ENCODE measurements at places on chromosomes 2 and 18.

DNA sequence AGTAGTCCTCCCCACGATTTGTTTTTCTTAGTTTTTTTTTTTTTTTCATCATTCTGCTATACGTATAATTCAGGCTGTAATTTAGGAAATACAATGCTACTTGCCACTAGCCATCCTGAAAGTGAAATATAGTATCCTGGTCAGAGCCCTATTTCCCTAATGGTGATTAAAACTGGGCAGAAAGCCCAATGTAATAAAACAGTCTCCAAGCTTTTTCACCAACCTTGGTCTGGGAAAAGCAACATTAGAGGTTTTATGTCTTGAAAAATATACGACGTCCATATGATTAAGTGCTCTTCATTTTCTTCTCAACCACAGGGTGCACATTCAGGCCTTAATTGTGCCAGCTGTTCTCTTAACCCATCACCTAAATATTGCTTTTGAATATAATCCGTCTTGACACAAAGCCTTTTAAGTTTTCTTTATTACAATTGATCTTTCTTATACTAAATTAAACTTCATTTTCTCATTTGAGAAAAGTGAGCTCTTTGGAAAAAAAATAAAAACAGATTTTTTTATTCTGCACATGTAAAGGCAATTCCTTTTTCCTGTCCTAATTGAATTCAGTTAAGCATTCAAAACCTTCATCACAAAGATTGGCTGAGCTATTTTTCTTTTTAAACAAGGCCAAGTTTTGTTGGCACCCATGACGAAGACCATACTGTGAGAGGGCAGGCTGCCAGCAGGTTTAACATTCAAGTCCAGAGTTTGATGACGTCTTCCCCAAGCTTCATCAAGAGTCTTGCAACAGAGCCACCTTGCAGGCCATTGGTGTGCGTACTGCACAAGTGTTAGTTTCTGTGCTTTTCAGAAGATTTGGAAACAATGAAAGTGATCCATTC is 52.7 kb downstream of the MAP2 start:
- no peak for DNase-seq

DNA sequence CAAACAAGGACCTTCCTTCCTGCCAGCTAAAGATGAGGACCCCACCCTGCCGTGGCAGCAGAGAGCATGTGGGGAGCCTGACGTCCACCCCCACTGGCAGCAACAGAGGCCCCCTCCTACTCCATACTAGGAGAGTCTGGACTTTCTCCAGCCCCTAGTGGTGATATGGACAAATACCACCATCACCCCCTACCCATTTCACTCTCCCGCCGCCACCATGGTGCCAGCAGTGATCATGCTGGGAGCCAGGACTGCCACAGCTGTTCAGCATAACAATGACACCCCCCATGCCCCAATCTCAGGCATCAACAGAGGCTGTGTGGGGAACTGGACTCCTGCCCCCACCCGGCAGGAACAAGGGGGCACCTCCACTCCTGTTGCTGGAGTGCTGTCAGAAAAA is 42.7 kb upstream of the ATP9B start:
- DNase-seq, result no peak

GRCh38 chr18:34458410-34458977 is 233.8 kb upstream of the NOL4 start:
- DNase-seq, result no peak

DNA sequence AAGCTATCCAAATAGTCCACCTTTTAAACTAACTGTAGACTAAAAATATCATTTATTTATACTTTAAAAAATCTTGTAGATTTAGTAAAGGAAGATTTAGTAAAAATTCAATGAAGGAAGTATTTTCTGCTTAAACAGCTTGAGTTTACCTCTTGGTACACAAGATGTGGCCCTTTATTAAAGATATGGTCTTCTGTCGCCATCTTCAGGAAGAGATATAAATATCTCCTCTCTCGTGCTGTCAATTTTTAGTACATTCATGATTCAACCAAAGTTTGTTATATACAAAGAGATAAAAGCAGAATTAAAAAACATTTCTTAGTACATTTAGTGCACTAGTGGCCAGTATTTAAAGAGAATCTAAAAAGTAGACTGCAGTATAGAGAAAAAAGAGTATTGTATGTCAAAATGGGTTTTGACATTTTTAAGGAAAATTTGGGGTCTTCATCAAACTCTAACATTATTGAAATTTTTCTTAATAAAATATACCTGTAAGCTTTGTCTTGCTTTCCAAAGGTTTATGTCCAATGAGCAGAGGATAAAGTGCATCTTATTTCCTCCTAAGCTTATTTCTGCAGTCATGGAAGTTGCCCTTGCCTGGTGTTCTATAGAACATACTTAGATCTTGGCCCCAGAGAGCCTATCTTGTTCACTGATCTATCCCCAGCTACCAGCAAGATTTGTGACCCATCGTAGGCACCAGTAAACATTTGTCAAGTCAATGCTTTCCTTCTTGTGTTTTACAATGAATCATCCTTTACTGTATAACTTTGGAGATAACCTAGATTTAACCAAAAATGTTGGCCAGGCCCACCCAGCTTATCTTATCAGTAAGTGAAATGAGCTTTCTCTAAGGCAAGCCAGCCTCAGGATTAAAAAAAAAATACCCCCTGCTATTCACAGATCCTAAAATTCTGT is 18.5 kb upstream of the EML6 start:
- DNase-seq, result no peak
